ENCODE measurements at places on chromosomes 7 and 10.

GRCh38 chr10:53983431-53983830 is 817.6 kb downstream of the PCDH15 start:
- no peak for DNase-seq

DNA sequence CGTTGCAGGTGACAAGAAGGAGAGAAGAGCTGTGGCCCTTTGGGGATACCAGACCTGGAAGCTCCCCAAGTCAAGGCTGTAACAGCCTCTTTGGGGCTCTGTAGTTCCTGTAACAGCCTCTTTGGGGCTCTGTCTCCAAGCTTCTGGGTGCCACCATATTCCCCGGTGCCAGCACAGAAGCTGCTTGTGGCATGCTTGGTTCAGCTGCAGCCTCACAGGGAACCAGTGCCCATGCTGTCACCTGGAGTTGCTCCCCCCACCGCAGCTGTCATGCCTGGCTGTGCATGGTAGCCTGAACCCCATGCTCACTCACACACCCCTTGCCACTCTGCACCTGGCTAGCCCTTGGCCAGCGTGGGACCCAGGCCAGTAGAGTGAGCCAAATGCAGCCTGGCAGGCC is 109.1 kb downstream of the ELAPOR2 start:
- no peak for DNase-seq

- DNase-seq = no peak
Observed at GRCh38 chr7:36937754-36938563, 213.7 kb upstream of the AOAH start.

DNA sequence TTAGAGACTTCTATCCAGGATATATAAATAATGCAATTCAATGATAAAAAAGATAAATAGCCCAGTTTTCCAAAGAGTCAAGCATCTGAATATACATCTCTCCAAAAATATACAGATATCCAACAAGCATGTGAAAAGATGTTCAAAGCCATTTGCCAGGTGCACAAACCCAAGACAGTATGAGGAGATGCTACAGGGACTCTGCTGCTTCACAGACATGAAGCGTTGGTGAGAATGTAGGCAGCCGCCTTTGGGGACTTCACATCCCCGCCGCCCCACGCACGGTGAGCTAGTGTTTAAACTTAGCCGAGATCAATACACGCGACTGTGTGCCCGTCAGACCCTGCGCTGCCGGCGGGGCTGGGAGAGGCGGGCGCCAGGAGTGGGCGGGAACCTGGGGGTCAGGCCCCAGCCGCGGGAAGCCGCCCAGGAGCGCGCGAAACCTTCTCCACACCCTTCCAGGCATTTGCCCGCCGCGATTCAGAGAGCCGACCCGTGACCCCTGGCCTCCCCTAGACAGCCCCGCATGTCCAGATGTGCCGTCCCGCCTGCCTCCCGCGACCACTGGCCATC is 927 bp upstream of the ALOX5 start:
- DNase-seq = no peak

DNA sequence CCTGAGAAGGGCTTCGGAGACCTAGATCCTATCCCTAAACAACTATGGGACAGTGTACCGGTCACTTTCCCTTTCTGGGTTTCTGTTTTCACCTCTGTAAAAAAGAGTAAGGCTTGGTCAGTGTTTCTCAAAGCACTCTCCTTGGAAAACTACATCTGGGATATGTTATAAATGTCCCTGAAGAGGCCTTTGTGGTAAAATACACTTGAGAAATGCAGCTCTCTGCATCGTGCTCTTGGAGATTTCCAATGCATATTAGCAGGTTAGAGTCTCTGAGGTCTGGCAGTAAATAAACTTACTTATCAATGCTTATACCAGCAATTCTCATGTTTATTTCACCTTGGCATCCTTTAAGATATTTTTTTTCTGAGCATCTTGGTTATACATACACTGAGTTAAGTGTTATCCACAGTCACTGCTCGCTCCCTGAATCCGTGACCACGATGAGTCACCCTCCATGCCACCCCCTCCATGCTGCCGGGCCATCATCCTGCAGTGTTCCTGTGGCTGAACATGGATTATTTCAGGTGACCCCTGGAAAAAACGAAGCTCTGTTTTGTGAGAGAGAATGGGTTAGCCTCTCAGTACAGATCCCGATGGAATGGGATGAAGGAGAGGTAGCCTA is 3.3 kb upstream of the TBXAS1 start:
- DNase-seq = no peak

- no peak for DNase-seq
Observed at GRCh38 chr7:45573661-45574415, at the start of gene ADCY1. ADCY1 (plus strand) TSS chr7:45574368; CDS start chr7:45574544, 176 bp downstream.

GRCh38 chr10:88979153-88979562 is 11.4 kb upstream of the FAS start:
- DNase-seq = no peak

DNA sequence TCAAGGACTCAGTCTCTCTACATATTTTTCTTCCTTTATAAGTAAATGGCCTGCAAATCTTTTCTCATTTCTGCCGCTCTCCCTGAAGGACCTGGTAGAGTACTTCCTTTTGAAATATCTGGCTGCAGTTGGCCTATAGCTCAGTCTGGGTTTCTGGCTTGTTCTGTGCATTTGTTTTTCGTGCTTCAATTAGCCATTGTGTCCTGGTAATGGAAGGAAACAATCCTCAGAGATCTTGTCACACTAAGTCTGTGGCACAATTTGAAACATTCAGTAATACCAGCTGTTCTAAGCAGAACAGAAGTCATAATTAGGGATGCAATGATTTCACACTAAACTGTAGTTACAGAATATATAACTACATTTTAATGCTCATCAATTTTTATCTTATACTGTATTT is 545.0 kb downstream of the NRG3 start:
- no peak for DNase-seq

GRCh38 chr7:156823435-156823834 is 69.5 kb downstream of the LMBR1 start:
- no peak for DNase-seq

GRCh38 chr10:129877773-129878371 is 86.2 kb downstream of the EBF3 start:
- no peak for DNase-seq

DNA sequence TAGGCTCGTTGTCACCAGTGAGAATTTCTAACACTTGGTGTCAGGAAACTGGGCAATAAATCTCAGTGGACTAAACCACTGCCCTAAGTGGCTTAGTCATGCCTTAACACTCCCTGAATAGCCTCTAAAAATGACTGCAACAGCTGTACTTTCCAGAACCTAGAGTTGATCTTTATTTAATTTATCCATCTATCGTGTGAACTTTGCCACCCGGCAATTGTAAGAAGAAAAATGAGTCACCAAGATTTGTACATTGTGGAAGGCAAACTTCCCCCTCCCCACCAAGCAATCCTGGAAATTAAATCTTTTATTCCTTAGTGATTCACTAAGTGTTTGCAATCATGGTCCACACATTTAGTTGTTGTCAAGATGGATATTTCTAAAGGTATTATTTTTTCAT is 47.1 kb downstream of the NXPH1 start:
- no peak for DNase-seq

GRCh38 chr7:104328296-104328969 is at the start of gene LHFPL3:
LHFPL3 (plus strand) TSS chr7:104328603.
- no peak for DNase-seq

- no peak for DNase-seq
Observed at GRCh38 chr7:158979635-158980351, 123.4 kb downstream of the DYNC2I1 start.

DNA sequence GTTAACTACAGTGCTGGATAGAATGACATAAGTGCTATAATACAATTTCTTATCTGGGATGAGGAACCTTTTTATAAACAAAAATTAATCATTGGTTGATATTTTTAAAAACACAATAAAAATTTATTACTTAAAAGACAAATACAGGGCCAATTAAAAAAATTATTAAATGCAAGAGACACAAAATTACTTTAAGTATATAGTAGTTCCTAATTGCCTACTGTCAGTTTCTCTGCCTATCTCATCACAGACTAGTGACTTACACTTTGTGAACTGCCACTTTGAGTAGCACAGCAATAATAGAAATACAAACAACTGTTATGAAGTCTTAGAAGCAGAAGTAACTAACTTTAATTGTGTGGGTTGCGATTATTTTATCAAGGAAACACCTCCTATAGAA is 8.4 kb downstream of the TES start:
- DNase-seq = no peak

GRCh38 chr10:24351961-24352360 is 143.0 kb downstream of the KIAA1217 start:
- no peak for DNase-seq

DNA sequence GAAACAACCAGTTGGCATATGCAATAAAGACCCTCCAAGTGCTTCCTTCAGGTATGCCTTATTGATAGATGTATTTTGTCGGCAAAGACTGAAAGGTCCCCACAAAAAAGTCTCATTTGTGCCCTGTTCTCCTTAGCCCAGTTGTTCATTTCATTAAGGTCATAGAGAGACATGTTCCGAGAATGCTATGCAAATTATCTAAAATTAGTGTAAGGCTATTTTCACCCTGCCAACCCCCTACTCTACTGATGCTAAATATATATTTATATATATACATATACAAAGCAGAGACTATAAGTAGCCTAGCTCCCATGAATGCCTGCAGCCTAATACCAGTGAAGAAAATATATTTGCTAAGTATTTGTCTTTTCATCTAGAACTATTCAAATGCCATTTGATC is 96.7 kb upstream of the ADO start:
- no peak for DNase-seq

GRCh38 chr10:49090189-49090575 is 25.1 kb downstream of the VSTM4 start:
- no peak for DNase-seq

- no peak for DNase-seq
Observed at GRCh38 chr10:115975506-115975905, 297.5 kb downstream of the GFRA1 start.

DNA sequence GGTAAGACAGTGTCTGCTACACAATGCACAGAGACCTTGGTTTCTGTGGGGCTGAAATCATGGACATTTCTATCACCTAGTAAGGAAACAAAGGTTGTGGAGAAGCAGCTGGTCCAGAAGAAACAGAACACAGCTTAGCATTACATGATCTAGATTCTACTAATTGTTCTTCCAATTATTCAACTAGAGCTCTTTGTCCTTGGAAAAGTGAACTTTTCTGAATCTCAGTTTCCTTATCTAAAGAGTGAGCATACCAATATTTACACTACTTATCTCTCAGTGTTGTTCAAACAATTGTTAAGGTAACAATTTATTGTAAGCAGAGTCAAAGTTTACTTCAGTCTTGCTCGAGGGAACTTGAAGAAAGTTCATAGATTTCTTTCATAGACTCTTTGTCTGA is 42.3 kb upstream of the TRIM24 start:
- DNase-seq = no peak

GRCh38 chr7:25922296-25922695 is 229.7 kb upstream of the NFE2L3 start:
- DNase-seq = no peak

DNA sequence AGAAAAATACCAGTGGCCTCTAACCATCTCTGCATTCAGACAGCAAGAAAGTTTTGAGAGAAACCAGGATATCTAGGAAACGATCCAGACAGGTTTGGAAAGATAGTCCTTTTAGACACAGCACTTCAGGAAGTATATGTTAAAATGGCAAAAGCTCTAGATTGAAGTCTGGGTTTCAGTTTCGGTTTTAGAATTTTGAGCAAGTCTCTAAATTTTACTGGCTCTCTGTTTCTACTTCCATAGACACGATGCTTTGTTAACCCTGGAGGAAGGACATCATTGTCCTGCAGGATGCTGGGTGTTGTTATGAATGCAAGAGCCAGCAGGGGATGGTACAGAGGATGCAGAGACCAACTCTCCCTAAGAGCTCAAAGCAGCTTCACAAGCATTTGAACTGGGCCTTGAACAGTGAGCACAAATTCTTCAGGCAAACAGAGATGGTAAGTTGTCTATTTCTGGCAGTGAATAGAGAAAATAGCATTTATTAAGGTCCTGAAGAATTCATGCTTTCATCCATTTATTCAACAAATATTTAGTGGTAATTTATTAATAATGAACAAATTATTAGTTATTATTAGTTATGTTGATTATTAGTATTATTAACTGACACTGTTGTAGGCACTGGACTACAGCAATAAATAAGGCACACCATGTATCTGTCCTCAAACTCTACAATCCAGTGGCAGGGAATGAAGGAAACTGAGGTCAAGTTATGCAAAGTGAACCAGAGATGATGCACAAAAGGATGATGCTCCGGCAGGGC is 152.7 kb upstream of the NRP1 start:
- DNase-seq = no peak

DNA sequence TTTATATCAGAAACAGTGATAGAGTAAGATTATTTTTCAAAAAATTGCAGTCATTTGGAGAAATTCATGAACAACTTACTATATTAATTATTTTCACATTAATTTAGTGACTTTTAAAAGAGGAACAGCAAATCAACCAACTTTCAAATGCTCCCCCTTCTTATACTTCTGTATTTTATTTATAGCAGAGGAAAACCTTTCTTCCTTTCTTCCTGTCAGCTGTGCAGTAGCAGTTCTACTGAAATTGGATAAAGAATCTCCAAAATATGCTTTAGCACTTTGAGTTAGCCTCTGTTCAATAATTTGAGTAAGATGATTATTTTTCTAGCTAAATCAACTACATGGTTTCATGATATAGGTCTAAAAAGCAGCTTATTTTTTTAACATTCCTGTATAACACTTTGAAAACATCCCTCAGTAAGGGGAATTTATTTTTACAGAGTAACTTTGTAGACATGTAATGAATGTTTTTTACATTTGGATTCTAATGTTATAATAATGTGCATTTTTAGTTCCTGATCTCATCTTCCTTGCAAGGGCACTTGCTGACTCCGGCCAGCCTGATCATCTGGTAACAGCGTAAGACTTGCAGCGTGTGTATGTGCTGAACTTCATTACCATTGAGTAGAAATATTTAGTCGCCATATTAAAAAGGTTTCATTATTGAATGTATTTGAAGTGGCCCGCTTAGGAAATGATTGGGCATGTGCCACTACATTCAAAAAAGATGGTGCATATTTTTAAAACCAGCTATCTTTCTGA is 158.3 kb upstream of the HDAC9 start:
- no peak for DNase-seq

- no peak for DNase-seq
Observed at GRCh38 chr7:91630581-91631380, 249.7 kb downstream of the MTERF1 start.

DNA sequence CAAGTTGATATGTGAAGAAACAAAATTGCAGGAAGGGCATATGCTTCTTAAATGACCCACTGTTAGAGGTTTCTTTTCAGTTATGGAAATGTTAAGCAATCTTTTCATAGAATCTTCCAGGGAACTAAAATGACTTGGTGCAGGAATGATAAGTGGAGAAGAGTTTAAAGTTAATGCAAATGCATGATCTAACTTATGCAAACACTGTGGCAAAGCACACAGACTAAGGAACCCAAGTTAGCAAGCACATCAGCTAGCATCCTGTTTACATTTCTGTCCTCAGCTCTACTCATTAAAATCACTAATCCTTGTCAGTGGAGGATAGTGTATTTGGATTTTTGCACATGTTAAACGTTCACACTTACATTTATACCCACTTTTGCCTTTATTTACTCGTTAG is 9.3 kb downstream of the CLCN1 start:
- DNase-seq = no peak

DNA sequence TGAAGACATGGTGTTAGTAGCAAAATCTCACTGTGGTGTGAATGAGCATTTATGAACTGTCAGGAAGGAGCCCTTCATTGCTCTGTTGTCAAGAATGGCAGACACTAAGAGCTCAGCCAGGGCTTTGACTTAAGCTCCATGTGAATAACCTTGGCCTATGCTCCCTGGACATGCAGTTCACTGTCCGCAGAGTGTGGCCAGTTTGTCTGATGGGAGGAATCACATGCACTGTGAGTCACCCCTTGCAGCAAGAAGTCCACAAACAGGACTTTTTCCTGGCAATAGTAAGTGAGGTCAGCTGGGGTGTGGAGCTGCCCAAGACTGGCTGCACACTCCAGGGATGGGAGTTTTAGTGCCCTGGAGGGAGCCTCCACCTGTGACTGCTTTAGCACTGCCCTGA is 49.5 kb downstream of the ZNF37A start:
- no peak for DNase-seq
